Naive thymus-derived CD8-positive, alpha-beta T cell (primary cell): ENCODE measurements at places on chromosomes 12 and 14.
A peak's percentile ranks its signal among the peaks of the same experiment; 100 is the strongest.

- no peak for DNase-seq
These were observed 103.6 kb upstream of the CCDC91 start for GRCh38 chr12:28086521-28087155.

DNA sequence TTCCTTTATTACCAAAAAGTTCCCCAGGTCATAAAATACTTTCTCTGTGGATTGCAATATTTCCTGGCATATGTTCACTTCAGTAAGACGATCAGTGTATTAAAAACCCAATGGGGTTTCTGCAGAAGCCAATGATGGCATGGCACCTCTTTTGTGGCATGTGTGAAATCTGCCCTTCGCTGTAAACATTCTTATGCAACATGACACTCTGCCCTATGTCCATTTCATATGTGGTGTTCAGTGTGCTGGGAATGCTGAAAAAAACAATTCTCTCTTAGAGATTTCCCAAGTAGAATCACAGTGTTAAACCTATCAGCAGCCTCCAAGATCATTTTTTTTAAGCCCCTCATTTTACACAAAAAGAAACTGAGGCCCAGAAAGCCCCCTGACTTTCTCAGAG lies 2.3 kb upstream of the MYBPC1 start:
- DNase-seq: no peak

GRCh38 chr12:115542656-115543055 lies 734.8 kb downstream of the MED13L start:
- DNase-seq: no peak

- DNase-seq: no peak
These were observed 29.1 kb downstream of the ZNF664 start for GRCh38 chr12:124002021-124002644.

DNA sequence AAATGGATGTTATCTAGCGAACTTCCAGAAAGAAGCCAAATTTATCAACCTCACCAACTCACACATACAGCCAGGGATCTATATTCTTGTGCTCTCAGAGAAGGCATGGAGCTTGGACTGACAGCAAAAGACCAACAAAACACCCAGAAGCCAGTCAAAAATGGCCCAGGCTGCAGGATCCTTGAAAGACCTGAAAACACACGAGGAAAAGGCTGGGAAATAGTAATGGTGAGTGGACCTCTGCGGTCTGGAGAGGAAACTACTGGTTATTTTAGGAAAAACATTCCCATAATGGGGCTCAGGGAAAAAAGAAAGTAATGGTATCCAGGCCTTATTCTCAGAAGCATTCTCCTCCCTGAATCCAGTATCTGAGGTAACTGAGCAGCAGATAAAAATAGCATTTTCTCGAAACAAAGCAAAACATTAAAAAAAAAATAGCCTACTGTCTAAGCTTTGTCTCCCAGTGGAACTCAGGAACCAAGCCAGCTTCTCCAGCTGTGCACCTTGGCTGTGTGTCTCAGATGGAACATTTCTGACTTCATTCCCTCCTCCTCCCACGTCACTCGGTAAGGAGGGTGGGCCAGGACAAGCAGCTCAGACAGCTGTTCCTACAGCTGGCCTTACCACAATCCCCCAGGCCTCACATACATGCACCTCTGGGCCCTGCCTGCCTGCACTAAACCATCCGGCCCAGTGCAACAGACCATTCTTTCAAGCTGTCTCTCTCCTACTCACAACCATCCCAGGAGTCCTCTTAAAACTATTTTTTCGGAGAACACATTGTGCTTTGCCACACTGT lies 249.9 kb downstream of the DAD1 start:
- no peak for DNase-seq

GRCh38 chr12:93085383-93086287 lies 156.5 kb upstream of the EEA1 start:
- DNase-seq: no peak

DNA sequence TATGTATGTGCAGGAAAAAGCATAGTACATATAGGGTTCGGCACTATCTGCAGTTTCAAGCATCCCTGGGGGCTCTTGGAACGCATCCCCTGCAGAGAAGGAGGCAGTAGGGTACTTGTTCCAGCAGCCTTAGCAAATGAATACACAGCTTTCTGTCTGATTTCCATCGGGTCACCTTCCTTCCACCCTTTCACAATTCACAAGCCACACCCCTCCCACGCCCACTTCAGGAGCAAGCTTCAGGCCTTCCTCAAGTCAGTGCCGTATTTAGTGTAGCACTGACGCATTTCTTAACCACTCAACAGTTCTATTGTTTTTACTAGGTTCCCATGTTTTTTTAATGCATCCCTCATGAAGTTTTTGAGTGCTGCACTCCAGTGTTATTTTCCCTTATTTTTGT lies 64.2 kb downstream of the CLMN start:
- no peak for DNase-seq

DNA sequence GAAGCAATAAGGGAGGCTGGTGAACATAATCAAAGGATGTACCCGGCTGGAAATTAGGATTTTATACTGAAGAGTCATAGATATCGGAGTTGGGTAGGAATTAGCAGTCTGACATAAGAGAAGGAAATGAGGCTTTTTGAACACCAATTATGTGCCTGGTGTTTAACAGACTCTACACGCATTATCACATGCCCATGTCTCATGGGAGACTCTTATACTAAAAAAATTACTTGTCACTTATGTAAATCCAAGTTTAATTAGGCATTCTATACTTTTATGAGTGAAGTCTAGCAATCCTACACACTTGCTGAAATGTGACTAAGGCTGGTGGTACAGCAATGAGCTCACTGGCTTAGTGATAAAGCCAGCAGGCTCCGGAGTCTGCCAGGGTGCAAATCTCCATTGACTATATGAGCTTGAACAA lies 93.5 kb downstream of the NUAK1 start:
- no peak for DNase-seq

DNA sequence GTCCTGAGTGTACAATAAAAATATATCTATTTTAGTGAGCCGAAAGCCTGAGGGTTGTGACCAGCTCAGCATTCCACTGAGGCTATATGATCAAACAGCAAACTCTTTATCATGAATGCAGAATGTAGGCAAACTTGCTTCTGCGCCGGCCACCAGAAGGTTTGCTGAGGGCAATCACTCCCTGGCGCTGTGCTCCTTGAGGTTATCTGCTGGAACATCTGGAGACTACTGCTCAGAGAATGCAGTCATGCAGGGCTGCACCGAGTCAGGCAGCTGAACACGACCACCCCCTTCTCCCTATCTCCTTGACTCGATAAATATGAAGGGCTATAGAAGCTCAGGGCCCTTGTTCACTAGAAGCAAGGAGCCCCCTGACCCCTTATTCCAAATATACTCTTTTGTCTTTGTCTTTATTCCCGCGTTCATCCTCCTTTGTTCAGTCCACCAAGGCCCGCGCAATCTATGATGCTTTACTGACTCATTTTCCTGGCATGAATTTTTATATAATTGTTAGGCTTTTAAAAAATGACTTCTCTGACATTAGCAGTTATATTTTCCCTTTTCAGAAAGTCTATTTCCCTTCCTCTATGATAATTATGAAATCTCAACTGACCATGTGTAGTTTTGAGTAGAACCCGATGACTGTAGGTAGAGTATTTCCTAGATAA lies 1089.3 kb downstream of the SLC16A7 start:
- no peak for DNase-seq

DNA sequence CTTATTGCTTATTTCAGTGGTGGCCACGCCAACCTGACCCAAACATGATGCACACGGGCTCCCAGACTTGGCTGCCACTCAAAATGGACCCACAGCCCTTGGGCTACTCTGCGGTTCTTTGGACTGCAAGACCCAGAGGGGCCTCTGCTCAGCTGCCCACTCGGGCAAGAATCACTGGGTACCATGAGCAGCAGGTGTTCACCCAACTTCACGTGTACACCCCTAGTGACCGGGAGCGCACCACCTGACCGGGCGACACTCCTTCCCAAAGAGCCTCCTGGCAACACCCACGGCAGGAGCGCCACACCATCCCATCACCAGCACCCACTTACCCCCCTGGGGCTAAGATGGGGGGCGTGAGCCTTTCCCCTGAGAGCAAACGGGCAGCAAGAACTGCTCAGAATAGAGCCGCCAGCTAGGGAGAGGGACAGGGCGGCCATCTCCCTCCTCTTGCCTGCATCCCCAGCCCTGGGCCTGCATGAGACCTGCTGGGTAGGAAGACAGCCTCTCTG lies 32.0 kb downstream of the CCNK start:
- no peak for DNase-seq

GRCh38 chr14:100213587-100213955 lies 25.4 kb upstream of the YY1 start:
- DNase-seq: no peak

DNA sequence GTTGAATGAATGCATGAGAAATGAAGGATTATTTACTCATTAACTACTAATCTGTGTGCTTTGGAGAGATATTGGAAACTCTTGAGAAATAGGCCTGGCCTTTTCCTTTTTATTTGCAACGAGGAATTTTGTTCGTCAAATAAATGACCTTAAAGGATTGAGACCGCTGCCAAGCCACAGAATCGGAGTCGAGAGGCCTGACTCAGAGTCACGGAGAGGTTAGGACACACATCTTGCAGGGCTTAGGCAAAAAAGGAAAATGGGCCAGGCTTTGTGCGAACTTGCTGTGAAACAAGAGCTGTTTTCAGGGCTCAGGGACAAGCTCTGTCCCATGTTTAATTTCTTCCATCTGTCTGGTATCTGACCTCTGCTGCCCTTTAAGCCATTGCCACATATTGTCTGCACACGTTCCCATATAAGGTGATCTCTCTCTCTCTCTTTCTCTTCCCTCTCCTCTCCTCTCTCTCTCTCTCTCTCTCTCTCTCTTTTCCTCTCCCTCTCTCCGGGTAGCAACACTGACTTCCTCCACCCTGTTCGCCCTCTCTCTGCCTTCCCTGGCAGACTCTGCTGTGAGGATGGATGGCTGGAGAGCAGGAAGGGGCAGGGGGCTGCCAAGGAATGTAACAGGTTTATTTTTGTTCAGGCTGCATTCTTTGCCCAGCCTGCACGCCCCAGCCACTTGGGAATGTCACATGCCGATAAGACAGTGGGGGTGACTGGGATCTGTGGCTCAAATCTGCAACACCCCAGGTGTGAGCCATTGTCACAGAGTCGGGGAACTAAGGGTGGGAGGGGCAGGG lies 14.9 kb upstream of the IFT81 start:
- no peak for DNase-seq

- no peak for DNase-seq
These were observed 1224.1 kb upstream of the SEL1L start for GRCh38 chr14:82757776-82758175.

- DNase-seq: no peak
These were observed 157.8 kb downstream of the RBM19 start for GRCh38 chr12:113808095-113808951.

- no peak for DNase-seq
These were observed 15.3 kb downstream of the SPIC start for GRCh38 chr12:101490286-101490920.

GRCh38 chr12:19647806-19648556 lies 208.7 kb downstream of the AEBP2 start:
- no peak for DNase-seq

DNA sequence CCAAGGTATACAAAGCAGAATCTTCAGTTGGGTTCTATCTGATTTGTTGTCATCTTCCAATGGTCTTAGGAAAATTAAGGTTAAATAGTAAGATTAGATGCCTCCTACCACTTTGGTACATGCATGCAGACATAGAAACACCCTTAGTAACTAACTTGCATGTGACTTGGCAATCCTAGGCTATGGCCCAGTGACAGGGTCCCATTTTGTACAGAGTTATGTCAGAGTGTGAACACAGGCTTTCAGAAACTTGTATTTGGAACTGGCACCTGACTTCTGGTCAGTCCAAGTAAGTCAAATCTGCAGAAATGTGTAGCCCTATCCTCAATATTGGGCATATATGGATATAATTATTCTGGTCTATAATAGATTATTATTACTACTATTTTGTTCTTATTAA lies 53.1 kb downstream of the DAD1 start:
- no peak for DNase-seq

DNA sequence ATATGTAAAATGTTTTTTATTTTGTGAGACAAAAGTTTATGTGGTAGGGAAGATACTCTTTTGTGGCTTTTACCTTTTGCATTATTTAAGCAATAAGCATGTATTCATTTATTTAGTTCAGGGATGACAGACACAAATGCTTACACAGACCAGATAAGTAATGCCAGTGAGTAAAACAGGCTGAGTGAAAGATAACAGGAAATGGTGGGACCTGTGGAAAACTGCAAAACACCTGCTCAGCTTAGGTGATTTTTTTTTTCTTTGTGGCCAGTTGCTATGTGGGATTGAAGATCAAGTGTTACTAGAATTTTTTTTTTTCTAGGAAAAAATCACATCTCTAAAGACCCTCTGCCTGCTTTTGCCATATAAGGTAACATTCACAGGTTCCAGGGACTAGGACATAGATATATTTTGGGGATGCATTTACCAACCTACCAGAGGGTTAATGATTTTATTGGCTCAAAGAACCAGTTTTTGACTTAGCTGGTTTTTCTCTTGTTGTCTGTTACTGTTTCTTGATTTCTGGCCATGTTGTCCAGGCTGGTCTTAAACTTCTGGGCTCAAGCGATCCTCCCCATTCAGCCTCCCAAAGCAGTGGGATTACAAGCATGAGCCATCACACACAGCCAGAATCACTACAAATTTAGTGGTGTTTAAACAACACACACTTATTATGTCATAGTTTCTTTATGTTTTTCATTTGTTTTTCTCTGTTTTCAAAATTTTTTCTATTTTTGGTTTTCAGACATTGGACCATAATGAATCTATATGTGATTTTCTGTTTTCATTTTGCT lies 9.8 kb downstream of the PSMA6 start:
- DNase-seq: no peak

GRCh38 chr14:50064993-50065392 lies 51.4 kb downstream of the VCPKMT start:
- peak; percentile 57 for DNase-seq

DNA sequence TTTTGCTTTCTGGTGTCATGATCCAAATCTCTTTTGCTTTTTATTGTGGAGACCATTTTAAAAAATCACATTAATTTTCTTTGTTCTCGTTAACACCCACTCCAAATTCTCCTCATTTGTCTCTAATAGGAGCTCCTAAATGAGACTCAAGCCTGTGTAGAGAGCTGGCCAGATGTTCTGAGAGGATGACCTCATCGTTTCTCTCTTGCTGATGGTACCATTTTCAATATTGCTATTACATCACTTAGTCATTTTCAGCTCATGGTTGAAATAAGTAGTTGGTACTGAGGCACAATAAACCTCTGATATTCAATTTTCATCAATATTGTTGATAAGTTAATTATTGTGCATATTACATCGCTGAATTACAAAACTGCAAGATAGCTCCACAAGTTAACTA lies 31.5 kb downstream of the SPTB start:
- no peak for DNase-seq

DNA sequence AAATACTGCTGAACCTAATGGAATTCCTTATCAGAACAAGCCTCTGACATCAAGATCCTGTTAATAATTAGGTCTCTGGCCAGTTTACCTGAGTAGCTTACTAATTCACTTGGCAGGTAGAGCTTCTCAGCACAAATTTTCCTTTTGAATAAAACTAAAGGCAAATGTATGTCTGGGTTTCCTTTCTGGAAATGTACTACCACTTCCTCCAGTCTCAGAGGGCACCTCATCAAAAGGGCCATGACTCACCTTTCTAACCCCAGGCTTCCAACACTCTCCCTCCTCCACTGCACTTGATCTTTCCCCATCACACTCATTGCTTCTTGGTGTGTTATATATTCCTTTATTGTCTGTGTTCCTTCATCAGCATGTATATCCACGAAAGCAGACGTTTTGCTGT lies 90.5 kb downstream of the SLC2A13 start:
- DNase-seq: no peak

- no peak for DNase-seq
These were observed 96.4 kb upstream of the MON2 start for GRCh38 chr12:62370189-62370588.

- DNase-seq: no peak
These were observed 107.8 kb downstream of the BMP4 start for GRCh38 chr14:53848854-53849253.

GRCh38 chr12:31210541-31210940 lies 115.4 kb downstream of the SINHCAF start:
- no peak for DNase-seq
